ENCODE measurements at places on chromosomes 3 and 15. TPM values are rescaled to one million over a fixed set of nuclear protein-coding genes. Genes with fewer than 3 reads are reported as not detected.
A peak's percentile ranks its signal among the peaks of the same experiment; 100 is the strongest.

CYP1A1 gene
- total RNA-seq: 32.1 TPM

TOP2B gene
- 145 TPM for total RNA-seq

PLA2G4D gene
- not detected for total RNA-seq

RETNLB gene
- total RNA-seq: not detected

DUOXA2 gene
- total RNA-seq: 0.33 TPM

PLSCR5 gene
- not detected for total RNA-seq

RASL12 gene
- total RNA-seq: 20.6 TPM

SUSD5 gene
- total RNA-seq: 0.66 TPM

KY gene
- total RNA-seq: 0.33 TPM

CEP152 gene
- 13.5 TPM for total RNA-seq

RTP1 gene
- not detected for total RNA-seq

DNA sequence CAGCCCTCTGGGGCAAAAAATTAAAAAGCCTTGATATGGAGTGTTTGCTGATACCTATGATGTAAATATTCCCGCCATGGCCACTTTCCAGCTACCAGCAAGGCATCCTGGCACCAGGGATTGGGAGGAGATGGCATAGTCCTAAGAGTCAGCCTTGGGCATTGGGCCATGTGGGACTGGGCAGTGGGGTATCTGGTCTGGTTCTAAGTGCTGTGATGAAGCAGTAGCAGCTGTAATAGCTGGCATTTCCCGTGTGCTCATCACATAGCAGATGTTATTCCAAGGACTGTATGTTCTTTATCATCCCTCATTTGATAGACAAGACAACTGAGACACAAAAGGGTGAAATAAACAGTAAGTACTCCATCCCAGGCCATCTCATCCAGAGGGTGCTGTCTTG is 6.9 kb upstream of the SACM1L start:
- no peak for DNase-seq
- peaks cover 5% of the 10 kb centered on the region for H3K4me1 ChIP-seq
- no peaks in the 10 kb centered on the region for H3K27me3 ChIP-seq

GRCh38 chr3:59994732-59995304 is 945.0 kb upstream of the CFAP20DC start:
- no peaks in the 10 kb centered on the region for H3K36me3 ChIP-seq
- H3K27me3 ChIP-seq: no peaks in the 10 kb centered on the region
- H3K4me3 ChIP-seq: no peak overlapping the region
- DNase-seq: no peak

DNA sequence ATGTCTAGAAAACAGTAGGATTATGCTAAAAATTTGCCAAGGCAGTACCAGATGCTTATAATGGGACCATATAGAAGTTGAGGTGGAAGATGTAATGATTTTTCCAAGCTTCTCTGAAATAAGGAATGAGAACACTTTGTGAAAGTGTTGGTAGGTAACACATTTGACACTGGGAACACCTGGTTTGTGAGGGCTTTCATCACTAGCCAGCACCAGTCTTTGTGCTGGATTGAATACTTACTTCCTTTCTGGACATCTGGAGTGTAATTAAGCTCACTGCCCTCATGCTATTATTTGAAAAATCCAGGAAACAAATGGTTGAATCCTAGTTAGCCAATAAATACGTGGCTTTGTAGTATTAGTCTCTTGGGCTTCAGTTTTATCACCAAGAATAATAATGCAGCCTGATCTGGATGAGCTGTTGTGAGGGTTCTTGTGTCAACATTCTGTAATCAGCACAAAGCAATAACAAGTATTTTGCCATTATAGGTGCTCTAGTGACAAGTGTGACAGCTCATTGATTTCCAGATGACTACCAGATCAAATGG is 12.9 kb downstream of the CCDC80 start:
- no peaks in the 10 kb centered on the region for H3K4me1 ChIP-seq
- no peak for DNase-seq
- no peaks in the 10 kb centered on the region for H3K36me3 ChIP-seq
- H3K27me3 ChIP-seq: no peaks in the 10 kb centered on the region
- no peak overlapping the region for H3K4me3 ChIP-seq

DNA sequence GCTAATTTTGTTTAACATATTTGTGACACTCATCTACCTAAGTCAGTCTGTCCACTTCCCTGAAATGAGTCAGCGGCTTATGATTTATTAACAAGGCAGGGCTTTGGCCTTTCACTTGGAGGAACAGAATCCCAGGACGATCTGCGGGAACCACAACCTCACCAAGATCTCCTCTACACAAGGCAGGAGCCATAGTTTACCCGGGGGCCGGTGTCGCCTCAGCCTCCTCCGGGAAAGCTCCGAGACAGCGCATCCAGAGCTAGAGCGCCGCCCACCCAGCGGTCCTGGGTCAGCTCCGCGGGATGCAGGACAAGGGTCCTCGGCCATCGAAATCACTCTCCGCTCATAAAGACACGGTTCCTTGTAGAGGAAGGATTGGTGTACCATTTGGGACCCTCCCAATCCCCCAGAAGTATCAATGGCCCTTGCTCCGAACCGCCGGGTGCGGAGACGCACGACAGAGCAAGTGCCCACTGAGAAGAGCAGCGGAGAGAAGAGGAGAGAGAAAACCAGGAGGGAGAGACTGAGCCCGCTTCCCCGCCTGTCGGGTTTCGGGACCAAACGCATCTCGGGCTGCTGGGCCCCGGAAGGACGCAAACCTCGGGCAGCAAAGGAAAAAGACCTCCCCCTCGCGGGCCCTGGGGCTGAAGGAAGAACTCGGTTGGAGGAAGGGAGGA is 13.1 kb upstream of the ALCAM start:
- no peaks in the 10 kb centered on the region for H3K27me3 ChIP-seq
- H3K4me1 ChIP-seq: no peaks in the 10 kb centered on the region
- H3K36me3 ChIP-seq: no peaks in the 10 kb centered on the region

DNA sequence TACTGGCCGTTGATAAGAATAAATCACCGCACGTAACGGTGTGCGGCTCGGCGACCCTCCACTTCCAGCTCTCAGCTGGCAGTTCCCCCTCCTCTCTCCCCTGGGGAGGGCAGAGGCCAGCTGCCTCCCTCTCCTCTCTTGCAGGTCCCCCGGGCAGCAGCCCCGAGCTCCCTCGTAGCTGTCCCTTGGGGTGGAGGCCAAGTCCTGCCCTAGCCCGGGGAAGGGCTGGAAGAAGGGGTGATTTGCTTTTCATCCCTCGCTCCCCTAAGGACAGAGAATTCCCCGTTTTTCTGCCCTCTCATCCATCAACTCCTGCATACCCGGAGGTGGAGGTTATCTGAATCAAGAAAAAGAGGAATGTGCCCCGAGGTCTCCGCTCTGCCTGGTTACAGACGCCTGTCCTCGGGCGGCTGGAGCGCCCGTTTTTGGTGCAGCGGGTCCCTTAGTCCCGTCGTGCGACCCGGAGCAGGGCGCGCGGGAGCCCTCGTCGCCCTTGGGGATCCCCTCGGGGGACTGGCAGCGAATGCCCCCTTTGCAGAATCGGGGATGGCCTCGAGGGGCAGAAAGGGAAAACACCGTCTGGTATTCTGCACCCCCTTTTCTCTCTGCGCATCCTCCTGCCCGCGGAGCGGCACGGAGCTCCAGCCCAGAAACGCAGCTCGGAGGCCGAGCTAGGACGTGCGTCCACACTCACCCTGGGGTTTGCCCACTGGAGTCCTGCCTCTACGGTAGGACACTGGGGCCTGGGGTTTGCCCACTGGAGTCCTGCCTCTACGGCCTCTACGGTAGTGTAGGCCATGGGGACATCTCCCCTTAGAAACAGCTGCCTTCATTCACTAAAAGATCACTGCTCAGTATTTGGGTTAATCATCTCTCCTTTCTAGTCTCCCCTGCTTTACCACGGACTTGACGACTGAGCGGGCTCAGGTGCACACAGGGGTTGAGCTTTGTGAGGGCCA is 2.2 kb downstream of the PTPRG start:
- H3K4me3 ChIP-seq: peak overlapping the region; percentile 85
- H3K4me1 ChIP-seq: no peaks in the 10 kb centered on the region
- DNase-seq: no peak
- no peaks in the 10 kb centered on the region for H3K27me3 ChIP-seq
- H3K36me3 ChIP-seq: no peaks in the 10 kb centered on the region

- H3K4me3 ChIP-seq: no peak overlapping the region
- H3K27ac ChIP-seq: no peak overlapping the region
- no peaks in the 10 kb centered on the region for H3K36me3 ChIP-seq
- H3K27me3 ChIP-seq: no peaks in the 10 kb centered on the region
These were observed 15.5 kb upstream of the GPR160 start for GRCh38 chr3:170022336-170022735.

DNA sequence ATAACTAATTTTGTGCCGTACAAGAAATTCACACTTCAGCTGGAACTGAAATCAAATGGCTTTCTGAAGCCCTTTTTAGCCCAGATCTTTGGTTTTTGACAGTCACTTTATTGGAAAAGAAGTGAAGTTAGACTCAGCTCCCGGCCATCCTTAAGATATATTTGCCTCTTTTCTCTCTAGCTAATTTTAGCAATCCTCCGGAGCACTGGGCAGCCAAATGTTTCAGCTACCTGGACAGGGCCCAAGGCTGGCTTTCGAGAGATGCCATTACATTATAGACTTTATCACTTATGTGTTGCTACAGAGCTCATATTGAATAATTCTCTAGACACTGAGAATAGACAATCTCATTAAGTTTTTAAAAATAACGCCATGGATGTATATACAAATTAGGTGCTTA is 28.5 kb upstream of the RPL39L start:
- H3K4me3 ChIP-seq: no peak overlapping the region
- DNase-seq: no peak
- no peaks in the 10 kb centered on the region for H3K4me1 ChIP-seq
- H3K36me3 ChIP-seq: no peaks in the 10 kb centered on the region

- H3K4me3 ChIP-seq: no peak overlapping the region
- H3K27me3 ChIP-seq: no peaks in the 10 kb centered on the region
- no peaks in the 10 kb centered on the region for H3K36me3 ChIP-seq
- DNase-seq: no peak
- H3K4me1 ChIP-seq: no peaks in the 10 kb centered on the region
These were observed 330.7 kb upstream of the LRRC3B start for GRCh38 chr3:26291840-26292239.

GRCh38 chr3:55017876-55018275 is 90.0 kb upstream of the LRTM1 start:
- no peaks in the 10 kb centered on the region for H3K27me3 ChIP-seq
- H3K27ac ChIP-seq: no peak overlapping the region
- no peak overlapping the region for H3K4me3 ChIP-seq
- no peaks in the 10 kb centered on the region for H3K36me3 ChIP-seq
- H3K4me1 ChIP-seq: no peaks in the 10 kb centered on the region

- H3K4me3 ChIP-seq: peak overlapping the region; percentile 39
- DNase-seq: no peak
- no peaks in the 10 kb centered on the region for H3K4me1 ChIP-seq
- peak overlapping the region; percentile 53 for H3K27ac ChIP-seq
- H3K27me3 ChIP-seq: no peaks in the 10 kb centered on the region
These were observed 15.9 kb downstream of the ZBTB38 start for GRCh38 chr3:141384157-141384556.

GRCh38 chr15:19987389-19988048 is 554.1 kb downstream of the GOLGA6L6 start:
- DNase-seq: no peak
- H3K4me3 ChIP-seq: no peak overlapping the region
- H3K27ac ChIP-seq: no peak overlapping the region

DNA sequence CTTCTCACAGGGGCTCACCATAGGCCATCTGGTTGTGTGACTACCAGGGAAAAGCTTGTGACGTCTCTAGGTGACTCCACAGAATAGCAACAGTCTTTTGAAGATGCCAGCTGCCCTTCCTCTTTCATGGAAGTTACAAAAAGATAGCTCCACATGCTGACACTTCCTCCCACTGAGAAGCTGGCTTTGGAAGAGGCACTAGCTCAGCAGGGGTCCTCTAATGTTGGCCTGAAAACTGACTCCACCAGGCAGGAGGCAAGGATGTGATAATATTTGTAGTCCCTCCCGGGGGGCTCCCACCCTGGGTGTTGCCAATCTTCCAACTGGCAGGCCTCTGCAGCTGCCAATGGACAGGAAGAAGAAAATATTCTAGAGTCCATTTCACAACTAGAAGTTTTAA is 343.5 kb downstream of the NEK10 start:
- no peaks in the 10 kb centered on the region for H3K36me3 ChIP-seq
- H3K4me3 ChIP-seq: no peak overlapping the region
- no peaks in the 10 kb centered on the region for H3K27me3 ChIP-seq
- no peak overlapping the region for H3K27ac ChIP-seq
- DNase-seq: no peak

DNA sequence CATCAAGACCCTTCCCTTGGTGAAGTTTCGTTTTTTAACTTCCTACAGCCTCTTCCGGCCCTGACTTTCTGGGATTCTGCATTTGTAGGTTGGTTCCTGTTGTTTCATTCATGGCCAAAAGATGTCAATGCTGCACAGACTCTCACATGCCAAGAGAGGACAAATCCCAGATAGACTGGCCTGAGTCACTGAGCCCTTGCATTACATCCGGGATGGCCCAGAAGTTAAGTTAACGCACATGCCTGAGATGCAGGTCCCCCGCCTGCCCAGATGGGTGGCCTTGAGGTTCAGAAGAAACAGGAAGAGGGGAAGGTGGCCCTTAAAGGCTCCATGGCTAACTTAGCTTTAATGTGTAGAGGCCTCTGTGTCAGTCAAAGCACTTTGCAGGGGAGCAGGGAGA is 51.6 kb upstream of the SRGAP3 start:
- no peak overlapping the region for H3K27ac ChIP-seq
- no peak overlapping the region for H3K4me3 ChIP-seq
- no peak for DNase-seq
- no peaks in the 10 kb centered on the region for H3K36me3 ChIP-seq

- no peaks in the 10 kb centered on the region for H3K36me3 ChIP-seq
- no peak for DNase-seq
- H3K4me1 ChIP-seq: no peaks in the 10 kb centered on the region
These were observed 52.8 kb downstream of the SOX2 start for GRCh38 chr3:181764544-181764943.

DNA sequence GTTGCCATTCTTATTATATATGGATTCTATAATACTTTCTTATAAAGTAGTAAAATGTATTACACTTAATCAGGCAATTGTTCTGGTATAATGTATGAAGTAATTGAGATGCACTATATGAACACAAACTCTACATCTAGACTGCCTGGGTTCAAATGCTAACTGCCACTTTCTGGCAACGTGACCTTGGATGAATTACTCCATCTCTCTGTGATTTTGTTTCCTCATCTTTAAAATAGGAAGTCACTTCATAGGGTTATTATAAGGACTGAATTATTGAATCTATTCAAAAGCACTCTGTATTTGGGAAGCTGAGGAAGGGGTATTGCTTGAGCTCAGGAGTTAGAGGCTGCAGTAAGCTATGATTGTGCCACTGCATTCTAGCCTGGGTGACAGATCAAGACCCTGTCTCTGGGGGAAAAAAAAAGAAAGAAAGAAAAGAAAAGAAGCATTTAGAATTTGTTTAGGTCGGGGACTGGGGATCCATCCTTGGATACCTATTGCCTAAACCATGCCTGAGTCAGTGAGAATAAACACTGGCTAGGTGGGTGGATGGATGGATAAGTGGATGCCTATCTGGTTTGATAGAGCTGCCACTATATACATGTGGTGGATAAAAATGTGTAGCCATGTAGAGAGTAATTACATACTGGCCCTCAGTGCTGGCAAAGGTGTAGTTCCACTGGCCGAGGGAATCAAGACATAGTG is 2.5 kb downstream of the TM4SF1 start:
- no peaks in the 10 kb centered on the region for H3K36me3 ChIP-seq
- DNase-seq: no peak
- no peaks in the 10 kb centered on the region for H3K27me3 ChIP-seq
- H3K4me1 ChIP-seq: peaks cover 12% of the 10 kb centered on the region

- H3K36me3 ChIP-seq: no peaks in the 10 kb centered on the region
- H3K27ac ChIP-seq: no peak overlapping the region
- H3K4me1 ChIP-seq: no peaks in the 10 kb centered on the region
These were observed 27.1 kb downstream of the KY start for GRCh38 chr3:134623615-134624245.
